ENCODE measurements at places on chromosomes 6 and 20.

- H3K27me3 ChIP-seq = no peaks in the 10 kb centered on the region
These were observed 434.5 kb upstream of the MANEA start for GRCh38 chr6:95142661-95143335.

DNA sequence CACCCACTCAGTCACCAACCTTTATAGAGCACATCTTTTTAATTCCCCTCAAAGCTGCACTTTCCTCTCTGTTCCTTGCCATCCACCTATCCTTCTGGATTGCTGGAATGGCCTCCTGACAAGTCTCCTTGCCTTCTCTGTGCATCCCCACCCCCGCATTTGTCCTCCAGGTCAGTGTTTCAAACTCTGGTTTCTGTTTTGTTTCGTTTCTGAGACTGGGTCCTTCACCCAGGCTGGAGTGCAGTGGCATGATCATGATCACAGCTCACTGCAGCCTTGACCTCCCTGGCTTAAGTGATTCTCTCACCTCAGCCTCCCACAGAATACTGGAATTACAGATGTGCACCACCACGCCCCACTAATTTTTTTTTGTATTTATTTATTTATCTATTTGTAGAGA, 96.2 kb downstream of the PLCB1 start:
- H3K27me3 ChIP-seq = peaks cover 25% of the 10 kb centered on the region
- H3K4me3 ChIP-seq = no peak overlapping the region
- no peak overlapping the region for H3K27ac ChIP-seq
- H3K4me1 ChIP-seq = 0 out of 2 replicates have a peak, but pooled peaks cover 7% of the 10 kb centered on the region

- no peak overlapping the region for H3K4me3 ChIP-seq
- no peak for DNase-seq
- no peak overlapping the region for H3K27ac ChIP-seq
- H3K4me1 ChIP-seq = no peaks in the 10 kb centered on the region
- peaks cover 99% of the 10 kb centered on the region for H3K27me3 ChIP-seq
These were observed 18.5 kb upstream of the PHACTR3 start for GRCh38 chr20:59585714-59586409.

GRCh38 chr6:27209196-27209595, 38.3 kb upstream of the PRSS16 start:
- no peak for DNase-seq
- no peaks in the 10 kb centered on the region for H3K36me3 ChIP-seq
- H3K4me3 ChIP-seq = no peak overlapping the region
- no peaks in the 10 kb centered on the region for H3K27me3 ChIP-seq

DNA sequence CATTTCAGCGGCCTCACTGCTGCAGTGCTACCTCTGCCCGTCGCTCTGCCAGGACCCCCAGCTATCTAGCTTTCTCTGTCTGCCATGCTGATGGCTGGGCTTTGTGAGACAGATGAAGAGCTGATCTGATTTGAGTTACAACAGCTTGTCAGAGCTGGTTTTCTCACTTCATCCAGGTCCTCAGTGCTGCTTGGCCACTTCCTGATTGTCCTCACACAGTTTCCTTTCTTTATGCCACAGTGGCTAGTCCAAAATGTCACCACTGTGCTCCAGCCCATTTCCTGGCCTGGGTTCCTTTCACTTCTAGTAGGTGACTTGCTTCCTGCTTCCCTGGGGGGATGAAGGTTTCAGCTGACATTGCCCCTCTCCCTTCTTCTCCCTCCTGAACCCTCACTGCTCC, 35.4 kb downstream of the FNDC1 start:
- no peak overlapping the region for H3K4me3 ChIP-seq
- H3K4me1 ChIP-seq = no peaks in the 10 kb centered on the region
- H3K27ac ChIP-seq = no peak overlapping the region
- no peak for DNase-seq
- no peaks in the 10 kb centered on the region for H3K36me3 ChIP-seq
